ENCODE measurements at places on chromosomes 1 and 21.

DNA sequence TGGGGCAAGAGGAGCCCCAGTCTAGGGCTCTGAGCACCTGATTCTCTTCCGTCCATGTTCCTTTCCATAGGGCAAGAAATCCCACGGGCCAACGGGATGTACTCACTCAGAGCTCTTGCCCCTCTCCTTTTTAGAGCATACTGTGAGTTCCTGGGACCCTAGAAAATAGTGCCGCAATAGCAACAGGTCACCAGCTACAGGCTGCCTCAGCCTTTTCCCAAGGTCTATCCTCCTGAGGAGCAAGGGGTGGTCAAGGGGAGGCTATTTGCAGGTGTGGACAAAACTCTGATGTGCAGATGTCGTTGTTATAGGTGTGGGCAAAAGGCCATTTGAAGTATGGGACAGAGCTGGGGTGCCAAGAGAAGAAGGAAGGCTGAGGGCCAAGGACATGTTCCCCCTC lies 1.6 kb upstream of the QSOX1 start:
- DNase-seq: no peak

DNA sequence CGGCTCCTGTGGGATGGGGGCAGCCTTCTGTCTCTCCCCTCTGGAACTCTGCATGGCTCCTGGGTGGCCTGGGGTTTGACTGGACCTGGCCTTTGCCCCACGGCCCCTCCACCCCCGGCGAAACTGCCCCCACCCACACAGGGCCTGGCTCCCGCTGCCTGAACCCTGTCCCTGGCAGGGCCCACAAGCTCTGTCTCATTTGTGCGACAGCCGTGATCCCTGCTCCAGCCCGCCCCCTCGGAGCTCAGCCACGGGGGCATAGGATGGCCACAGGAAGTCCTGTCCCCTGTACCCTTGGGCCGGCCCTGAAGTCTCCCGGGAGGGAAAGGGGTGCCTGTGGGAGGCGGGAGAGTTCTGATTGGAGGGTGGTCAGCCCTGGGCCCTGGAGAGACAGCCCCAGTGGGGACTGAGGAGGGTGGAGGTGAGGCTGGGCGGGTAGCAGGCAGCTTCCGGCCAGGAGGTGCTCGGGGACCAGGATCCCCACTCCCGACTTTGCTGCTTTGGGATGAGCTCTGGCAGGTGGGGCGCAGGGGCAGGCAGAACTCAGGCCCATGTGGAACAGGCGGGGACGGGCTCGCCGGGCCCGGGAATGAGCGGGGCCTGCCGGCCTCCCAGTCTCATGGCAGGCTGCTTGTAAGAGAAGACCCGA lies 45.1 kb downstream of the SLX9 start:
- no peak for DNase-seq

- no peak for DNase-seq
Measured at GRCh38 chr21:21397464-21397863, 399.3 kb downstream of the NCAM2 start.

- no peak for DNase-seq
Measured at GRCh38 chr1:153750026-153750995, 22.5 kb downstream of the INTS3 start.

DNA sequence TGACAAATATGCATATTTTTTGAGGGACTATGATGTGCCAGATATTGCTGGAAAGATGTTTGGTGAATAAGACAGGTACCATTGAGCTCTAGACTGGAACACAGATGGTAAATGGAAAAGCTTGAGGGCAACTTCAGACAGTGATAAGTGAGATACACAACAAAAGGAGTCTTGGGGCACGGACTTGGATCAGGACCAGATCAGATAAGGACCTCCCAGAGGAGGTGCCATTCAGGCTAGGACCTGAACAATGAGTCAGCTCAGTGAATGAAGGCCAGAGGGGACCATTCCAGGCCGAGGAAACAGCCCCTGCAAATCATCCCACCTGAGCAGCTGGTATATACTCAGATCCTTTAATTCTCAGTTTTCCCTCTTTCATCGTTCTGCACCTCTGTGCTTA lies 1.8 kb upstream of the KCNJ15 start:
- no peak for DNase-seq

GRCh38 chr1:22315315-22316078 lies 136.2 kb upstream of the ZBTB40 start:
- no peak for DNase-seq

DNA sequence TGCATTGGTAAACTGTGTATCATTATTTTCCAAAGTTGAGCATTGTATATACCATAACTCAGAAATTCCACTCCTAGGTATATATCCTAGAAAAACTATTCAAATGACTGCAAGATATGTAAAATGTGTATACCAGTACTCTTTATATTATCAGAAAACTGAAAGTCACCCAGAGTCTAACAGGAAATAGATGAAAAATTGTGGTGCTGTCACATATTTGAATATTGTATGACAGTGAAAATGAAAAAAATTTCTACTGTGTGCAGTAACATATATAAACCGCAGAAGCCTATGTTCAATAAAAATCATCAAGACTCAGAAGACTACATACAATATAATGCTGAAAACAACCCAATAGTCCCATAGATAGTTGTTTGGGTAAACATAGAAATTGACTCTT lies 74.4 kb upstream of the LYPLAL1 start:
- no peak for DNase-seq

DNA sequence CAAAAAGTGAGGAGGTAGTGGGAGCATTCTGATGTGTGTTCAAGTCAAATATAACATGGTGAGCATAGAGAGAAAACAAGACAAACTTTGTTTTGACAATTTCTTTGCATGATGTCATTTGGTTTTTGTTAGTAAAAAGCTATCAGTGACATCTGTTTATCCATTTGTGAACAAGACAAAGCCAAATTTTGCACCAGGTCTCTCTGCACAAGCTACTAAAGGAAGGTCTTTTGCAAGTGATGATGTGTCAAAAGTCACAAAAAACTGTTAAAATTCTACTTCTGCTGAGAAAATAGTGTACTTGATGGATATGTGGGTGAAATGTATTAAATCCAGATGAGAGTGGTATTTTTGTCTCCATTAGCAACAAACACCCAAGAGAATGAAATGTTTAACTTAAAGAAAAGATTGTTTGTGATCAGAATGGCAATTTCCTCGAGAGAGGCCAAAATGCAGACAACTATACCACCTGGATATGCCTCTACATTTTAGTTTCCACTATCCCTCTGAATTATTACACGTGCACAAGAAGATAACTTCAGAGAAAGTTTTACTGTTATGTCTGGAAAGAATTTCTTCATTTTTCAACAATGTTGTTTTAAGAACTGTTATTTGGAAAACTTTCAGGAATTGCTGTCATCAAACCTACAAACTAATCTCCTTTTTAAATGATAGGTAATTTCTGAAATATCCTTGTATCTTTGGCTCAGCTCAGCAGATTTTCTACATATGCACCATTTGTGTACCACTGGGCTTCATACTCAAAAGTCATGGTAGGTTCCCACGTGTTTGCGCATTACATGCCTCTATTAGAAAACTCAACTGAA lies 807.4 kb upstream of the ADGRL2 start:
- DNase-seq: no peak

GRCh38 chr1:20376171-20376570 lies 85.5 kb downstream of the VWA5B1 start:
- no peak for DNase-seq

- DNase-seq: no peak
Measured at GRCh38 chr1:3357526-3358297, 96.8 kb upstream of the ARHGEF16 start.

DNA sequence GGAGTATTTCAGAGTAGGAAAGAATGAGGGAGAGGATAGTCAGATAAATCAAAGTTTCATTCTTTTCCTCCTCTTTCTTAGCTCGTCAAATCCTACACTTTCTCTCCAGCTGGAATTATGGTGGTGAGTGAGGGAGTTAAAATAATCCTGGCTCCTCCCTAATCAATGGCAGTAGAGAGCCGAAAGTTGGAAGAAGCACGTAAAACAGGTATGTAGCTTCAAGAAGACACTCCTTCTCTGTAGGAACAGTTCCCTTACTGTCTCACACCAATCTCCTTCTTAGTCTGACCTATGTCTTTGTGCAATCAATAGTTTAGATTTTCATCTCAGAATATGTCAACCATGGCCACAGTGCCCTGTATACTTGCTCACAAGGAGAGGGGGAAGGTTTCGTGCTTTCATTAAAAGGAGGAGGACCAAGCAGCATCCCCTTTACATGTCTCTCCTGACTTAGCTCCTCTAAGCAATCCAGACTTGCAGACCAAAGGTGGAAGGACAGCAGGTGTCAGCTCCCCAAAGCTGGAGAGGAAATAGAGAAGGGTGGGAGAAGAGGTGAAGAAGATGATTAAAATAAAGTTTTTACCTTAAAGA lies 878 bp downstream of the MINDY1 start:
- DNase-seq: no peak

DNA sequence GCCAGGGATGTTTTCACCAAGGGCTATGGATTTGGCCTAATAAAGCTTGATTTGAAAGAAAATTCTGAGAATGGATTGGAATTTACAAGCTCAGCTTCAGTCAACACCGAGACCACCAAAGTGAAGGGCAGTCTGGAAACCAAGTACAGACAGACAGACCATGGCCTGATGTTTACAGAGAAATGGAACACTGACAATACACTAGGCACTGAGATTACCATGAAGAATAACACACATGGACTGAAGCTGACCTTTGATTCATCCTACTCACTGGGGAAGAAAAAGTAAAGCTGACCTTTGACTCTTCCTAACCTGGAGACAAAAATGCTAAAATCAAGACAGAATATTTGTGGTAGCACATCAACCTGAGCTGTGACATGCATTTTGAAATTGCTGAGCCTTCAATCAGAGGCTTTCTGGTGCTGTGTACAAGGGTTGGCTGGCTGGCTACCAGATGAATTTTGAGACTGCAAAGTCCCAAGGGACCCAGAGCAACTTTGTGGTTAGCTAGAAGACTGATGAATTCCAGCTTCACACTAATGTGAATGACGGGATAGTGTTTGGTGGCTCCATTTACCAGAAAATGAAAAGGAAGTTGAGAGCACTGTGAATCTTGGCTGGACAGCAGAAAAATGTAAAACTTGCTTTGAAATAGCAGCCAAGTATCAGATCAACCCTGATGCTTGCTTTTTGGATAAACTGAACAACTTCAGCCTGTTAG lies 190.4 kb upstream of the KCTD3 start:
- peak; percentile 13 for DNase-seq

DNA sequence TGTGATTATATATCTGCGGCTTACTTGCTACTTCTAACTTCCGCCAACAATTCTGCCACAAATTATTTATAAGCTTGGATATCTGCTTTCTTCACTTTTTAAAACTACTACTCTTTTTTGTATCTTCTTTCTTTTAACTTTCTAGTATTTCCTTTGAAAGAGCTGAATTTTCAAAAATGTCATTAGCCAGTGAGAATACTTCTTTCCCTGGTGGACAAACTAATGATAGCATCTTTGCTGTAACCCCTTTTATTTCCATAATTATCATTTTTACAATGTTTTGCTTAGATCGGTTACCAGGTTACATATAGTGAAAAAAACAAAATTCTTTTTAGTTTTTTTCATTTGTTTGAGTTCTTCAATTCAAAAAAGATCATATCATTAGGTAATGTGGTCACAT lies 355.9 kb upstream of the ADGRL4 start:
- no peak for DNase-seq

GRCh38 chr1:30911059-30911954 lies 2.7 kb upstream of the SDC3 start:
- DNase-seq: peak; percentile 87

- DNase-seq: peak; percentile 75
Measured at GRCh38 chr1:241821363-241821762, 26.6 kb upstream of the EXO1 start.

DNA sequence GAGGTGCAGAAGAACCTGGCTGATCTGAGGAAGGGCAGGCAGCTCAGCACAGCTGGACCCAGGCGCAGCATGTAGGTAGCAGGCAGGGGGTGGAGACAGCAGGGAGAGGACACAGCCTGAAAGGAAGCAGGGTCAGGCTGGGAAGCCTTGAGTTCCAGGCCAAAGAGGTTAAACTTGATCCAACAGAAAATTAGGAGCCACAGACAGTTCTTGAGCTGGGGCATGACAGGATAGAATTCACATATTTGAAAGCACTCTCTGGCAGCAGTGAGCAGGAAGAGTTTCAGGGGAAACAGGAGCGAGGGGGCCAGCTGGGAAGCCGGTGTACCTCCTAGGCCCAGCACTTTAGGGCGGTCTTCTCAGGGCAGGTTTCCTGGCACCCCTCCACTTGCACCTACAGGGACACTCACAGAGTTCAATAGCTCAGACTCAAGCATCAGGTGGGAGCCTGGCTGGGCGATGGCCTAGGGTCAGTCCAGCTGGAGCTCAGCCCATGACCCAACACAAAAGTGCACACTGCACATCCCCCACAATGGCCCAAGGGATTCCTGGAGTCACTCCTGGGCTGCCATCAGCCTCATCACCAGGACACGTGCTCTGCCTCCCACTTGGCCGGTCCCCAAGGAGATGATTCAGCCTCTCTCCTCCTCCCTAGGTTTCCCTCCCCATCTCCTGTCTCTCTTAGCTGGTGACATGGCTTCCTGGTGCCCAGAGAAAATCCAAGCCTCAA lies 22.7 kb downstream of the MATN1 start:
- peak; percentile 87 for DNase-seq

DNA sequence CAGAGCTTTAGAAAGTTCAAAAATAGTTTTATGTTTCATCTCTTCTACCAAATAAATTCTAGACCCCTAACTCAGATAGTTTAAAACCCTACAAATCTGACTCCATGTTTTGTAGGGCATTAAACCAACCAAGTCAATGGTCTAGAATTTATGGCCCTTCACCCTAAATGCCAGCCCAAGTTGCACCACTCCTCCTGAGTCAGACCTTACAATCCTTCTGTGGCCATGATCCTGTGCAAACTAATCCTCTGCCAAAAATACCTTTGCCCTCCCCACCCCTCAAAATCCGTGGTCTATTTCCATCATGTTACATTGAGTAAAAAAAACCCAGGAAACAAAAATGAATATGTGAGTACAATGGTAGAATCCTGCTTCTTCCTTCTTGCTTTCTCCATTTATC lies 179.3 kb downstream of the NR5A2 start:
- peak; percentile 33 for DNase-seq

DNA sequence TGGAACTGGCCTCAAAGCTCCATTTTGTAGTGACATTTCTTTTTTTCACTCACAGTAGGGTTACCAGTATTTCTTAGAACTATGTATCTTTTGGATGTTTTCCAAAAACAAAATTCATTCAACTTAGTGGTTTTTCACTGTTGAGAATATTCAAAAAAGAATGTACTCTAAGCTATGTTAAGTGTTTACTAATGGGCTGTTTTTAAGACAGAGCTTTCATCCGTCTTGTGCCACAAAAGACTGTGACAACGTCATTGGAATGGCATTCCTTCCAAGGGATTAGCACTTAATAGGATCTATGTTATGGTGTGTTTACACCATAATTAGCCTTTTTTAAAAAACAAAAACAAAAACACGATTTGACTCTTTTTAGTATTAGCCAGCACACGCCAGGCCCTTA lies 66.8 kb downstream of the TTC3 start:
- peak; percentile 69 for DNase-seq

- peak; percentile 13 for DNase-seq
Measured at GRCh38 chr1:161864577-161864976, 98.5 kb downstream of the ATF6 start.

GRCh38 chr1:40315239-40315794 lies 1.8 kb downstream of the COL9A2 start:
- DNase-seq: peak; percentile 83

- DNase-seq: no peak
Measured at GRCh38 chr1:11328444-11328843, 55.4 kb downstream of the UBIAD1 start.

All from EL (cell line).